ENCODE measurements at places on chromosomes 6 and 20. TPM values are rescaled to one million over a fixed set of nuclear protein-coding genes. Genes with fewer than 3 reads are reported as not detected.

UBD gene
- not detected for total RNA-seq

DNA sequence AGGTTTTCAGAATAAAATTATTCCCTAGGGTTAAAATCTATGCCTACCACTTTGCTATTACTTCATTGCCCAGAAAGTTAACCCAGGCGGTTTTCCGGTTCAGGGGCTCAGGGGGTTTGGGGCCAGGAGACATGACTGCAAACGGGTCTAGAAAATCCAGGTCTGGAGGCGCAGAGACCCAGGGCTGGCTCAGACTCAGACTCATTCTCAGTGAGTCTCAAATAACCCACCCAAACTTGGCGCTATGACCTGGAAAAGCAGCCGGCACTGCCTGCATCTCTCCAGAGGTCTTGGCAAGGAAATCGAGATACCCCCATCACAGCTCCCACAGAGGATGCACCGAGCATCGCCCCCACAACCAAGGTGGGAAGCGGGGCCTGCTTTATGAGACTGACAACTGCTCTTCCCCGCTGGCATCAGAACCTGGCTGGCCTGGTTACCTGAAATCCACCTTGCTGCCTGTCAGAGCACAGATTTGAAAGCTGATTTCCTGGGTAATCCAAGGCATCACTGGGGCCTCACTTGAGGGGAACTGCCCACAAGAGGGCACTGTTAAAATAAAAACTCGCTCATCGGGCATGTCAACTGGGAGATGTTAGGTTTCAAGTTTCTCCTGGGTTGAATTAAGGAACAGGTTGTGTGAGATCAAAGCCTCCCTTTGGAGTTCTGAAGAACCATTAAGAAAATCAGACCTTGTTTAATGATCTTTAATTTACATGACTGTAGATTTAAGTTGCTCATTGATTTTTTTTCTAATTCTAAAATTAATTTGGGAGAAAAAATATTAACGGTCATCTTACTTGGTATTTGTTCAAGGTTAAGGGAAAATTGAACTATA lies 55.1 kb downstream of the KIF16B start:
- peak; percentile 78 for DNase-seq

DNA sequence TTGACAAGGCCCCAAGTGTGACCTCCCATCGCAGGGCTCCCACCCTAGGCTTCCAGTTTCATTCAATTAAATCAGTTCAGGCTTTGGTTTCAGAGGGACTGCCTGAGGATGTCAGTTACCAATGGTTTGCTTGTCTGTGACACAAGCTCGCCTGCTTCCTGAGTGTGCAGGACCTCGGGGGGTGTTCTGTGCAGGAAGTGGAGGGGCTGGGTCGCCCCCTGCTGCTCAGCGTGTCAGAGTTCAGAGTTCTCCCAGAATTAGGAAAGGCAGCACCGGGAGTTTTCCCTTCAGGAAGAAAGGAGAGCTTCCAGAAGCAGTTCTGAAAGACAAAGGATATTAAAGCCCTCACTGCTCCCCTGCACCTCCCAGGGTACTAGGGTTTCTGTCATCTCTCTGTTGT lies 50.8 kb upstream of the TGM3 start:
- DNase-seq: no peak

TMC2 gene
- total RNA-seq: not detected

RAB44 gene
- total RNA-seq: not detected

GRCh38 chr20:22379472-22379871 lies 204.9 kb downstream of the FOXA2 start:
- DNase-seq: peak; percentile 51

DNA sequence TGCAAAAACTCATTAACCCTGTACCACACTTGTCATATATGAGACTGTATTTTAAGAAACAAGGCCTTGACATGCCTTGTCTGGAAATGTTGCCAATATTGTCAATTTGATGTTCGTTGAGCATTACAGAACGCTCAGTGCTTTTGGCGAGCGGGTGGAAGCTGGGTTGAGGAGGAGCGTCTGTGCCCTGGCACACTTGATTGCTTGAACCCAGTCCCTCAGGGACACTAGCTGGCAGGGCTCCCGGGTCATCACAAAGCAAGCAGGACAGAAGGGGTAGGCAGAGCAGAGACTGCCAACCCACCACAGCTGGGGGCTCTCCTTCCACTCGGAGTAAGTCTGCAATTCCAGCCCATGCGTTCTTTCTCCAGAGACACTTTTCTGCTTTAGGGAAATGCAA lies 286.3 kb downstream of the KHDC1L start:
- no peak for DNase-seq

LRRC1 gene
- 13.9 TPM for total RNA-seq

DNA sequence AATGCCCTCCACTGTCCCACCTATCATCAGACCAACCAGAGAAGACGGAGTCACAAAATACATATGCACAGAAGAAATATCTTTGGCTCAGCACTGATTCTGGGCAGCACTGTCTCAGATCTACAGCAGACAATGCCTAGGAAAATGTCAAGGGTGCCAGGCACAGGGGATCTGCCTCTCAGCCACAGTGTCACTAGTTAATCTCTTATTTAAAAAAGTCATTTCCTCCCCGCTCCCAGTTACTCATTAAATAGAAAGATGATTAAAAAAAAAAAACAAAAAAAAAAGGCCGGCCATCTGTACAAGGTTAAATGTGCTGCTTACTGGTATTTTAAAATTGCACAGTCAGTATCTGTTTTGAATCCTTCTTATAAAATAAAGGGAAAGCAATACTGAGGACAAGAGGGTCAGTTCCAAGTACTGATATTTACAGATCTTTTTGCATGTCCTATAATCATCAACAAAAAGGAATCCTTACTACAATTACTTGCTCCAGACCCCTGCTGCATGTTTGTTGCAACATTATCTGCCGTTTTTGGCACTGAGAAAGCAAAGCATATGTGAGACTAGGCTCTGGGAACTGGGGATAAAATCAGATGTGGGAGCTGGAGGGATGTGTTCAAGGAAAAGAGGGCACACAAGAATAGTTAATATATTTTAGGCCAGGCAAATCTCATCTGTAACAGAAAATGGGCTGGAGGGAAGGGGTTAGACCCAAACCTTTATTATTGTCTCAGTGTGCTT lies 299.3 kb downstream of the KIF16B start:
- DNase-seq: no peak

GRCh38 chr20:39342463-39342862 lies 380.3 kb downstream of the DHX35 start:
- DNase-seq: no peak

GRCh38 chr6:118810420-118811027 lies 83.4 kb upstream of the ASF1A start:
- no peak for DNase-seq

ACTL10 gene
- total RNA-seq: not detected

PHACTR1 gene
- 7.9 TPM for total RNA-seq

IRAK1BP1 gene
- 2.9 TPM for total RNA-seq

- no peak for DNase-seq
Observed at GRCh38 chr6:57074383-57074782, 15.6 kb upstream of the ZNF451 start.

SMIM13 gene
- 20.0 TPM for total RNA-seq

GRCh38 chr6:125124049-125124669 lies 29.4 kb upstream of the TPD52L1 start:
- no peak for DNase-seq

DNA sequence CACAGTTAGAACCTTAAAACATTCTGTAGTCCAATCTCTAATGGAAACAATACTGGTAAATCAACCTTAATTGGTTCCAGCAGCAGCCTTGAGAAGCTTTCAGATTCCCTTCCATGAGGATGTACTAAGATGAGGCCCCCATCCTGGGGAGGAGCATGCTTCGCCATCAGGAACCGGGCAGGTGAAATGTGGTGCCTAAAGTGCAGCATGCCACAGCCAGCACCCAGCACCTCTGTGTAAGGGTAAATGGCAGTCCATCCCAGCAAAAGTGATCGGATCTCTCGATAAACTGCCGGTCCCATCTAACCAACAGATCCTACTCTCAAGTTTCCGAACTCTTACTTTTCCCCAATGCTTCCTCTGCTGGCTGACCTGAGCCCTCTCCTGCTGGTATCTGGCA lies 166.3 kb upstream of the PDE10A start:
- DNase-seq: no peak

DNA sequence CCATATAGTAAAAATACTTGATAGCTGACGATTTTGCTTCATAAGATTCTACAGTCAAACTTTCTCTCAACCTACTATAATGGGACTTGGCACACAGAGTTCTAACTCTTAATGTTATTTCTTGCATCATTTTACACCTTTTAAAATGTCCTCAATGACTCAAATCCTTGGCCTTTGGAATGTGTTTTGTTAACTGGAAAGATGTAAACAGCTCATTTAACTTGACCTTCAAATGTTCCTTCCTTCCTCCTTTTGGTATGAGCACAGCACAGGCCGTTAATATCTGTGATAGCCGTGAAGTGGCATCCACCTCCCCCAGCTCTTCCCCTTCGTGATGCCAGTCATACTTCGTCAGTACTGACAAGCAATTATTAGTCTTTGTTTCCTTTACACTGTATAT lies 972.0 kb upstream of the CITED2 start:
- DNase-seq: no peak

BCAS1 gene
- total RNA-seq: 6.3 TPM

DNA sequence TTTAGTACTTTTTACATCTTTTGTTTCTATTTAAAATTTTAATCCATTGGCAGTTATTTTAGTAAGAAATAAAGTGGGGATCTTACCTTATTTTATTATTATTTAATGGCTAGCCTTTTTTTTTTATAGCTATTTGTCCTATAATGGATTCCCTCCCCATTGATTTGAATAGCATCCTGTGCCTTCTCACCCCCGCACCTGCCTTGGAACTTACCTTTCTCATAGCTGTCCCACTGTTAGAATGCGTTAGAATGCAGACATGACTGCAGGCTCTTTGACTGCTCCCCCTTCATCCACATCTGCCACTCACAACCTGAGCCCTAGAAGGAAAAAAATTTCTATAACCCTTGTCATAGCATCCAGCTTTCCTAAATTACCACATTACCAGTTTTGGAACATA lies 9.1 kb downstream of the PKIB start:
- DNase-seq: no peak

DNA sequence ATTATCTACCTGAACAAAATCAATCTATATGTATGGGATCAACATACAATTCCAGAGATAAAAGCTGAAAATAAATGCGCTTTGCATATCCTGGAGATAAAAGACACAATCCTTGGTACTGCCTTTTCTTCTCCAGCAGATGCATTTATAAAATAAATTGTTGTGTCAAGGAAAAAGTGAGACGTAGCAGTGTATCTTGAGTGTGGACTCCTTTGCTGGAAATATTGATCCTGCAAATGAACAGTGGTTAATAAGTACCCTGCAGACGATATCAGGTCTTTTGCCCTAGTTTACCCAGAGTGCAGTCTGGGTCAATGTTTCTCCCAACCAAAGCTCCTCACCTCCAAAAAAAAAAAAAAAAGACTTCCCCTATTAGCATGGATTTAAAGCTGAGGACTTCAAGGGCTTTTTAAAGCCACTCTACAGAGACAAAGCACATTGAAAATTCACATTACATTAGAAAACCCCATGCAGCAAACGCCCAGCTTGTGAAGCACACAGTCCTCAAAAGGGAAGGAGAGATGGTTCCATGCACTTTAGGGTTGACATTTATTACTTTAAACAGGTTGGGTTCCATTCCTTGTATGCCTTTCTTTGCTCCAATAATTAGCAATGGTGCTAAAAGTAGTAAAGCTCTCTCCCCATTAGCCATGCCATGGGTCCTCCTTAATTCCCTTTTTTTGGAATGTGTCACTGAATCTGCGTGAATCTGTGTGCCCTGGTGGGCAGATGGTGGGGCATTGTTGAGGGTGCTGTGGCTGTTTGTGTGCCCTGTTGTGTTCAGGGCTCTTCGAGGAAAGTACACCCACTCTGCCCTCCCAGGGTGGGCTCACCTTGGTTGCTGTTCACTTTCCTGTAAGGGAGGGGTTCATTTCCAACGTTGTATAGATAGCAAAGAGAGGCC lies 21.1 kb downstream of the FOXA2 start:
- DNase-seq: no peak

ABT1 gene
- 13.4 TPM for total RNA-seq

OPN5 gene
- total RNA-seq: not detected

DNA sequence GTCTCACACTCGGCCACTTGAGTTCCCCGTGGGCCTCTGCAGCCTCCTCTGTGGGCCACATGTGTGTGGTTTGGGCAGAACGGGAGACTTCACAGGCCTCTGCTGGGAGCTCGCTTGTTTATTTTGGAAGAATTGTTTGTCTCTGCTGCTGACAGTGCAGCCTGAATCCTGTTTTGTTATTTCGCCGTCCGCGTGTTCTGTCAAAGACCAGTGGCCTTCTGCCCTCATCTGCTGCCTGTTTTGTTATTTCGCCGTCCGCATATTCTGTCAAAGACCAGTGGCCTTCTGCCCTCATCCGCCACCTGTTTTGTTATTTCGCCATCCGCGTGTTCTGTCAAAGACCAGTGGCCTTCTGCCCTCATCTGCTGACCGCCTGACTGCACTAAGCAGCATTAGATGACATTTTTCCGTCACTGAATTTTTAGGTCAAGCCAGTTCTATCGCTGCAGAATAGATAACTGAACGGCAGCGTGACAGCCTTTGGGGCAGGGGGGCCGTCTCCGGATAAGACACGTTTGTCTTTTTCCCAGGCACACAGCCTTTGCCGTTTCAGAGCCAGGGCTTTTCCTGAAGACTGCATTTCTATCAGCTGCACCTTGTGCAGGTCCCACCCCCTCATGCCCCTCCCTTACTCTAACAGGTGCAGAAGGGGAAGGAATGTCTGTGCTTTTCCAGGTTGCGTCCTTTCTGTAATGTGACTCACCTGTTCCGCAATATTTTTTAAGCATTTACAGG lies 158.5 kb upstream of the AFDN start:
- DNase-seq: no peak
